CD8-positive, alpha-beta memory T cell (primary cell): ENCODE measurements at places on chromosomes 1 and 21. TPM values are rescaled to one million over a fixed set of nuclear protein-coding genes. Genes with fewer than 3 reads are reported as not detected.

Gene TAL1
- total RNA-seq = not detected

Gene KHDC4
- 58.8 TPM for total RNA-seq

Gene VCAM1
- 3.5 TPM for total RNA-seq

- H3K4me1 ChIP-seq = no peaks in the 10 kb centered on the region
- no peaks in the 10 kb centered on the region for H3K36me3 ChIP-seq
- no peaks in the 10 kb centered on the region for H3K27me3 ChIP-seq
- no peak for DNase-seq
Observed at GRCh38 chr1:22609291-22609690, 27.1 kb upstream of the C1QA start.

GRCh38 chr1:30405631-30406212 is 317.7 kb downstream of the MATN1 start:
- no peak overlapping the region for H3K4me3 ChIP-seq
- H3K36me3 ChIP-seq = no peaks in the 10 kb centered on the region
- H3K4me1 ChIP-seq = no peaks in the 10 kb centered on the region
- H3K27me3 ChIP-seq = no peaks in the 10 kb centered on the region
- H3K27ac ChIP-seq = no peak overlapping the region

DNA sequence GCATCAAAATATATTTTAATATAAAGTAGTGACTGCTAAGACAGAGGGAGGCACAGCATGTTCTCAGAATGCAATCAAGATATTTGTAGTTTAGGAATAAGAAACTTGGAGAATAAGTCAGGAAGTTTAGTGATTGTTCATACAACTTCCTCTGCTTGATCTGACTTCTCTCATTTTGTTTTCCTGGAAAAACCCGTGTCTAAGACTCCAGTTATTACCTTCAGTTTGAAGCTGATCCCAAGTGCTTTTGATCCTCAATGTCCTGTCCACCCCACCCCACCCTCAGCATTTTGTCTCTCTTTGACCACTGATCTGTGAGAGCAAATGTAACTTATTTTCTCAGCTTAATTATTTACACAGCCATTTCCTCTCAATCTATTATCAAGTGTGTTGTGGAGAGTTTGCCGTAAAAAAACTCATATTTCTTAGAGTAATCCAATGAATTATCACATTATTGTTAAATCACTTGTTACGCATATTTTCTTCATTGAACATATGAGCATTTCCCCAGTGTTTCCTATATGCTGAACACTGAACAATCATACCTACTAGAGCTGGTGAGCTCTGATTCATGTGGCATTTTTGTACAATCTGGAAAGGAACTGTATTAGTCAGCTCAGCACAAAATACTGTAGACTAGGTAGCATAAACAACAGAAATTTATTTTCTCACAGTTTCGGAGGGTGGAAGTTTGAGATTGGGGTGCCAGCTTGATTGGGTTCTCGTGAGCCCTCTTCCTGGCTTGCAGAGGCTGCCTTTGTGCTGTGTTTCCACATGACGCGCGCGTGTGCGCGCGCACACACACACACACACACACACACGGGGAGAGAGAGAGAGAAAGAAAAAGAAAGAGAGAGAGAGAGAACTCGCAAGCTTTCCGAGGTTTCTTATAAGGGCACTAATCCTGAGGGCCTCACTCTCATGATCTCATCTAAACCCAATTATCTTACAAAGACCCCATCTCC is 65.5 kb upstream of the DPYD start:
- H3K4me1 ChIP-seq = no peaks in the 10 kb centered on the region
- no peaks in the 10 kb centered on the region for H3K36me3 ChIP-seq

DNA sequence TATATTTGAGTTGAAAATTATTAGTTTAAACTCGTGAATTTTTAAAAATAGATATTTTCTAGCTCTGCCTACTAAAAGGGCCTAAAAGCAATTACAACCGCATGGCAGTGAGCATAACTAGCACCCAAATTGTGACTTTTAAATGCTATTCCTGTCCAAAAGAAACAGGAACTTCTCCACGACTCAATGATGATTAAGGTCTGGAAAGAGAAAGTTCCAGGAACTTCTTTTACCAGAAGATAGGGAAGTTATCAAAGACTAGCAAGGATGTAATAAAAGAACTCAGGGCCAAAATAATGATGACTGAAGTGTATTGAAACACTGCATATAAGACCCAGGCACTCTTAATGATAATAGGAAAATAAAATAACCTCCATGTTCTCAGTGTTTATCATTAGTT is 313.0 kb downstream of the PLPP3 start:
- no peak overlapping the region for H3K4me3 ChIP-seq
- no peaks in the 10 kb centered on the region for H3K27me3 ChIP-seq
- DNase-seq = no peak

GRCh38 chr1:47196622-47197021 is 6.8 kb upstream of the PDZK1IP1 start:
- no peak for DNase-seq
- H3K4me3 ChIP-seq = no peak overlapping the region
- no peaks in the 10 kb centered on the region for H3K36me3 ChIP-seq
- no peak overlapping the region for H3K27ac ChIP-seq
- no peaks in the 10 kb centered on the region for H3K4me1 ChIP-seq

- H3K4me3 ChIP-seq = no peak overlapping the region
- H3K4me1 ChIP-seq = peaks cover 6% of the 10 kb centered on the region
- no peaks in the 10 kb centered on the region for H3K36me3 ChIP-seq
- no peak overlapping the region for H3K27ac ChIP-seq
- no peak for DNase-seq
- H3K27me3 ChIP-seq = peaks cover 11% of the 10 kb centered on the region
Observed at GRCh38 chr1:227945891-227946623, 1.7 kb downstream of the WNT9A start.

- peaks cover 52% of the 10 kb centered on the region for H3K4me1 ChIP-seq
- no peak for DNase-seq
- no peaks in the 10 kb centered on the region for H3K27me3 ChIP-seq
- H3K27ac ChIP-seq = peak overlapping the region; percentile 90
Observed at GRCh38 chr1:247210062-247210375, 38.2 kb upstream of the ZNF124 start.
